ENCODE measurements at places on chromosomes 12 and 14.

- no peak for DNase-seq
These were observed 2.2 kb upstream of the NFKBIA start for GRCh38 chr14:35406506-35407305.

DNA sequence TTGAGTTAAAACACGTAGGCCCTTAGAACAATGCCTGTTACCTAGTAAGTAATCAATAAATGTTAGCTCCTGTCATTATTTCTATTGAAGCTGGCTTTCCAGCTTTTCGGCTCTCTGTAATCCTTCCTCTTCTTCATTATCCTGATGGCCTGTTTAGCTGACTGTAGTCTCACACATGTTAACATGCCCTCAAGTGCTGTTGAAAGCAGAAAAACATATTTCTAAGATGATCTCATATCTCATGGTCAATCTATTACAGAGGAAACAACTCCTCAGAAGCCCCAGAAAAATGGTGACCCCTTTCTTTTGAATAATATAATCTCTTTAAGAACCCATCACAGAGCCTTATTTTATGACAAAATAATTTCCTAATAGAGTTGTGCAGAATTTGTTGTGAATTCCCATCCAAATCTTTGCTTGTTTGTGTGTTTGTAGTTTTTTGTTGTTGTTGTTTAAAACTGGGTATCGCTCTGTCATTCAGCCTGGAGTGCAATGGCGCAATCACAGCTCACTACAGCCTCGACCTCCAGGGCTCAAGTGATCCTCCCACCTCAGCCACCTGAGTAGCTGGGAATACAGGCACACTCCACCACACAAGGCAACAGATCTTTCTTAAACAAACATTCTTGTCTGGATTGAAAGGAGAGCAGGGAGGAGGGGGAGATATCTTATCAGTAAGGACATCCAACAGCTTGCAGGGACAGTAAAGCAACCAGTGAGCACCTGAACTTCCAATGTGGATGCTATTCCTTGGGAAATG is 242.5 kb upstream of the CAND1 start:
- no peak for DNase-seq

DNA sequence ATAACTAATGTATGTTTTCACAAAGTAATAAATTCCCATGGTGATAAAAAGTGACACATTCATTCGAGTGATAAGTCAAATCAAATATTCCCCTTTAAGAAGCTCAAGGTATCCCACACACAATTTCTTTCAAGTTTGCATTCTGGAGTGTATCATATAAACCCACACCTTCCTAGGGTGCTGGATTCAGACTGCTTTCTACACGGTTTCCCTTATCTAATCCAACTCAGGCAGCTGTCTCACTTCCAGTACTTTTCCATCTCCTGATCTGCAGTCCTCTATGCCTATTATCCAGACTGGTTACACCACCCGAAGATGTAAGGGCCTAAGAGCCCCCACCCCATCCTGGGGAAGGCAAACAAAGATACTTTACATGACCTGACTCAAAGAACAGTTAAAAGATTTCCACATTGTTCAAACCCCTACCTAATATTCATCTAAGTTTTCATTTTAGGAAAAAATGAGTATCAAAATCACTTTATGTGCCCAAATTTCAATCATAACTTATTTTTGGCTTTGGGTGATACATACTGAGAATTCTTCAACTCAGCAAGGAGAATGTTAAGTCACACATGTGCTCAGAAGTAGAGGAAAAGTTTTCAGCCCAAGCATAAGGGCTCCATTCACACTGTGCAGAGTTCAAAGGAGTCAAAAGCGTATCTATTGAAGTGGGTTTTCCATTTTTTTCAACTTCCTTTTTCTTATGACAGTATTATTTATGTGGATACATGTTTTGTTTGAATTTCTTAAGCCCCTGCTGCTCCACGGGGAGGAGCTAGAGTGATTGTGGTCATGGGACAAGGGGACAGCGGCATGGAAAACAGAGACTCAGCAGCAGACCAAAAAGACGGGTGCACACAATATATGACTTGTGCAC is 41.8 kb downstream of the CORO1C start:
- DNase-seq, result peak; percentile 73

DNA sequence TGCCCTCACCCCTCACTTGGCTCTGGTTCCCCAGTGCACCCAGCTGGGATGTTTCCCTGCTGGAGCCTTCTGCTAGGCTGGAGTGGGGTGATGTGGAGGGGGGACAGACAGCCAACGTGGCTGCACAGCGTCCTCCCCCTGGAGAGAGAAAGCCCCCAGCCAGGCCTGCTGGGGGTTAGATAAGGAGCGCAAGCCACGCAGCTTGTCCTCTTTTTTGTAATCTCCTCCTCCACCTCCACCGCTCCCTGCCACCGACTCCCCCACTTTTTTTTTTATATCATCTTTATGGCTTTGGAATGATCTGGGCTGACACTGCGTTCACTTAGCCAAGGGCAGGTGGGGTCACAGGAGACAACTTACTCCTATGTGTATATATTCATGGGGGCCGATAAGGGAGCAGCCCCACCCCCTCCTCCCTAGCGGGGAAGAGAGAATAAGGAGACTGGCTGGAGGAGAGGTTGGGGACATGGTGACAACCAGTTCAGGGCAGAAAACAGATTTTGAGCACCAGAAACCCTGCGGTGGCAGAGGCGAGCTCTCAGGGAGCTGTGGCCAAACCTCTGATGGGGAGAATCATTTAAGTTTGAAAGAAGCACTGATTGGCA is 169.9 kb upstream of the LHX5 start:
- no peak for DNase-seq

DNA sequence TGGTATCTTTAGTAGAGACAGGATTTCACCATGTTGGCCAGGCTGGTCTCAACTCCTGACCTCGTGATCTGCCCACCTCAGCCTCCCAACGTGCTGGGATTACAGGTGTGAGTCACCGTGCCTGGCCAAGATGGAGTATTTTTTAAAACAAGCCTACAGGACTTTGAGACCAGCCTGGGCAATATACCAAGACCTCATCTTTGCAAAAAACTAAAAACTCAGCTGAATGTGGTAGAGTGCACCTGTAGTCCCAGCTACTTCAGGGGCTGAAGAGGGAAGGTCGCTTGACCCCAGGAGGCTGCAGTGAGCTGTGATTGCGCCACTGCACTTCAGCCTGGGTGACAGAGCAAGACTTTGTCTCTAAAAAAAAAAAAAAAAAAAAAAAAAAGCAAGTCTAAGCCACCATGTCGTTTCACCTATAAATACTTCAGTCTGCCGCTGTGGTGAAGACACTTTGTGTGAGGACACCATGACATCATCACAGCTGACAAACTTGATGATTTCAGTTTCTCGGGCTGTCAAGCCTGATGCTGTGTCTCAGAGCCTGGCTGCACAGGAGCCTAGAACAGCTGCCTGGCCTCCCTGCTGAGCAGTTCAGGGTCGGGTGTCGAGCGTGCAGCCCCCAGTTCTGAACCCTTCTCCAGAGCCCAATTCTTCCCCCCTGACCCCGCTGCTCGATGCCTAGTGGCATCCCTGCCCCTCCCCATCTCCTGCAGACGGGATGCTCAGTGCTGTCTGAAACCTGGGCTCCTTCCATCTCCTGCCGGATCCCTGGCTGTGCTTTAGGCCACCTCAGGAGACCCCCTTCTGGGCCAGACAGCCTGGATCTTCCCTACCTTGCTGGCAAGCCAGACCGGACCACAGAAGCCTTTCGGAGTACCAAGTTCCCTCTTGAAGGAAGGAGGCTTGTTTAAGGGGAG is 119.2 kb upstream of the EVL start:
- DNase-seq, result no peak

DNA sequence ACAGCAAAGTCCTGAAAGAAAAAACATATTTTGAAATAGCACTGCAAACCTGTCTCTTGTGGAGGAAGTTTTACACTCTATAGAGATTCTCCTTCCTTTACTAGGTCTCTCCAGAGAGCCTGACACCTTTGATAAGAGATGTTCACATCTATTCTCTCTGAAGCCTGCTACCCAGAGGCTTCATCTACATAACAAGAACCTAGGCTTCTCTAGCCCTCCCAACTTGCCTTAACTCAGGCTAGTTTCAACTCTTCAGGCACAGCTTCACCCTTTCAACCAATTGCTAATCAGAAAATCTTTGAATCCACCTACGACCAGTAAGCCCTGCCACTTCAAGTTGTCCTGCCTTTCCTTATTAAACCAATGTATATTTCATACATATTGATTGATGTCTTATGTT is 60.6 kb downstream of the IFNG start:
- no peak for DNase-seq

DNA sequence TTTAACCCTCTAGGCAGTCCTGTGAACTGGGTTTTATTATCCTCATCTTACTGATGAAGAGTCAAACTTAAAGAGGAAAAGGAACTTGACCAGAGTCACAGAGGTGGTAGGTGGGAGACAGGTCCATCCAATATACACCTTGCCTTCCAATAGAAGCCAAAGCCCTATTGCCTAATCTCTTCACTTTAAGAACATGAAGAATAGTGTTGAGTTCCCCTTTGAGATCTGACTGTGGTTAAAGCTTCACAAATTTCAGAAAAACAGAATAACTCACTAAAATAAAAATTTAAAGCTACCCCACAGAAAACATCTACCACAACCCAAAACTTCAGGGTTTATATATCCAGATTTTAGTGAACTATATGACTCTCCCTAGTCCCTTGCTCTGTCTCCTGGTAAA is 115.4 kb downstream of the ETV6 start:
- no peak for DNase-seq

DNA sequence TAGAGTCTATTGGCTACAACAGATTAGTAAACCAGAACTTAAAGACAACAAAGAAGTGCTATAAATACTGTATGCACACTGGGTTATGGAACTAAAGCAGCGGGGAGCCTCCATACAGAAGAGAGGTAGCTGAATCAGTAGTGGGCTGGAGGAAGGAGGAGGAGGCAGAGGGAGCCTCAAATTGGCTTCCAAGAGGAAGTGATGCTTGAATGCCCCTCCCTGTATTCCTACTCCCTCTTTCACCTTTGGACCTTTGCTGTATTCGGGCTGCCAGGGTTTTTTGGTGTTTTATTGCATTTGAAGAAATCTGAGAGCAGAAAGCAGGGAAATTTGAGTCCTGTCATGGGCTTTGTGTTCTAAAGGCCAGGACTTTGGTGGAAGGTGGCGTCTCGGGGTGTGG is 104.0 kb upstream of the PTPRB start:
- no peak for DNase-seq

DNA sequence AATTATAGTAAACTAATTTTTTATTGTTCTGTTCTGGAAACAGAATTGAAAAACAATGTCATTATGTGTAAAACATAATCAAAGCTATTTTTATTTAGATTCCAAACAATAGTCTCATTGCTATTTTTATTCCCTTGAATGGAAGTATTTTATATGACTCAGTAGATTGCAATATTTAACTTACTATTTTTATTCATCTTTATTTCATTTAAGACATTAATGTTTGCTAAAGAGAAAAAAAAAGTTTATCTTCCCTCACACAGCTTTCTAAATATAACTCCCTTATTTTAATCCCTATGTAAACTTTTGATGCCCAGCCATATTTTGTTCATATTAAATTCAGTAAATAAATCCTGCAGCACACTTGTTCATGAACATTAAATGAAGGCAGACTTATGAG is 622.4 kb downstream of the SLC6A15 start:
- no peak for DNase-seq

DNA sequence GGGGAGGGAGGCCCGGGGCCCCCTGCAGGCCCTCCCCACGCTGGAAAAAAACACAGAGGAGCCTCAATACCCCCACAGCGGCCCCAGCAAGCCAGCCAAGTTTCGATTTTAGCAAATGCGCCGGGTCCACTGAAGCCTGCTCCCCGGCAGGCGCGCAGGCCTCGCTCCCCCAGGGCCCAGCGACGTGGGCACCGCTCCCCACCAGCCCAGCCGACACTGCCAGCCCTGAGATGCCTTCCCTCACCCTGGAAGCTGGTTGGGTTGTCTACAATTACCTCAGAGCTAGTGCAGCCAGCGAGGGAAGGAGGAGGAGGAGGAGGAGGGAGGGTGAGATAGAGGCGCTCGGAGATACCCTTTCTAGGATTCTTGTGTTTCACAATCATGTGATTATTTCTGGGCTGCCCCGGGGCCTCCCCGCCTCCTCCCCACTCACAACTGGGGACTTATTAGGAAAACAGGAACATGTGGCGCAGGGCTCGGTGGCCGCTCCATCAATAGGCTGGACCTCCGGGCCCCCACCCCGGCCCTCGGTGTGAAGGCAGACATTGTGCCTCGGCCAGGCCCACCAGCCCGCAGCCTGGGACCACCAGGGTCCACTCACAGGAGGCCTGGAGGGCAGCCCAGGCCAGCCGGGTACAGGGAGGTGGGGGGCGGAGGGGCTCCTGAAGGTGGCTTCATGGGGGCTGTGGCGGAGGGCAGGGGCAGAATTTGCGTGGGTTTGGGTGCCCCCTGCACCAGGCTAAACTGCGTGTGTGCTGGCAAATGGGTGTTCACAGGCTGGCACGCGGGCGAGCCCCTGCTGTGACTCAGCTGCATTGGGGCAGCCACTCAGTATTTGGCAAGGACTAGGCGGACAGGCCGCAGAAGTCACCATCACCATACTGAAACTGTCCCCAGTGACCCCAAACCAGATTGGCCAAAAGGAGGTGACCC is 109.9 kb downstream of the NCOR2 start:
- peak; percentile 74 for DNase-seq

DNA sequence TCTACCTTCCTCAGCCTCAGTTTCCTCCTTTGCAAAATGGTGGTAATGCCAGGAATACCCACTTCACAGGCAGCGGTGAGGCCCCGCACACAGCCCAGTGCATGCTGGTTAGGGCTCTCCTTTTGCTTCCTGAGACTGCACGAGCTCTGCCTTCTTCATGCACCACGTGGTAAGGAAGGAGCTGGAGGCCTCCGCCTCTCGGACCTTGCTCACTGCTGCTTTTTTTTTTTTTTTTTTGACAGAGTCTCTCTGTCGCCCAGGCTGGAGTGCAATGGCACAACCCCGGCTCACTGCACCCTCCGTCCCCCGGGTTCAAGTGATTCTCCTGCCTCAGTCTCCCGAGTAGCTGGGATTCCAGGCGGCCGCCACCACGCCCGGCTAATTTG is 18.1 kb downstream of the TAMALIN start:
- DNase-seq, result no peak

DNA sequence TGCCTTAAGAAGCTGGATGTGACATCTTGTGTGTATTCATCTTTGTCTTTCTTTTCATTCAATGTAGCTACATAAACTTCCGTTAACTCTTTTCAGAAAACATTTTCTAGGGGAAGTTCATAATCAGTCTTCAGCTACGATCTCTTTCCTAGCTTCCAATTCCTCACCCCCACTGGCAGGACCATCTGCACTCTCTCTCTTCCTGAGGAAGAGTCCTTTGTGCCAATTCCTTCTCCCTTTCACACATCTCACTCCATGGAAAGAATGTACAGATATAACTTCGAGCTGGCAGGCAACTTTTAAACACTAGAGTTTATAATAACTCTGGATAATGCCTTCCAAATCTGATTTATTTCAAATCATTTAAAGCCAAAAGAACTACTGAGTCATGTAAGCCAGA is 495.7 kb downstream of the GALC start:
- no peak for DNase-seq

GRCh38 chr14:50892255-50892654 is 20.4 kb downstream of the ABHD12B start:
- no peak for DNase-seq

GRCh38 chr14:68466491-68466977 is 326.3 kb downstream of the ZFP36L1 start:
- DNase-seq, result no peak
